ENCODE measurements at places on chromosomes 2 and 18.

- no peak for DNase-seq
These were observed 301.3 kb upstream of the SKOR2 start for GRCh38 chr18:47552783-47553182.

DNA sequence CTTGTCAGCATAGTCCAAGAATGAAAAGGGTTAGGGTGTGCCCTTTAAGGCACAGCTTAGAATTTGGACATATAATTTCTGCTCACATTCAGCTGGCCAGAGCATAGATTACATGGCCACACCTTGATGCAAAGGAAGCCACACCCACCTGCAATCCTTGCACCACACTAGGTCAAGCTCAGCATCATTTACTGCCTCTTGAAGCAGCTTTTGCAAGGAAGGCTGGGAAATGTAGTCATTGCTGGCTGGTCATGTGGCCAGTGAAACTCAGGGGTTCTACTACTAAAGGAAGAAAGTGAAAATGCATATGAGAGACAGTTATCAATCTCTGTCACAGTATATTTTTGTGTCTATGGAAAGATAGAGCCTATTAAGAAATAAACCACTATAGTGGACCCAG, 159.3 kb downstream of the GFPT1 start:
- DNase-seq, result no peak

DNA sequence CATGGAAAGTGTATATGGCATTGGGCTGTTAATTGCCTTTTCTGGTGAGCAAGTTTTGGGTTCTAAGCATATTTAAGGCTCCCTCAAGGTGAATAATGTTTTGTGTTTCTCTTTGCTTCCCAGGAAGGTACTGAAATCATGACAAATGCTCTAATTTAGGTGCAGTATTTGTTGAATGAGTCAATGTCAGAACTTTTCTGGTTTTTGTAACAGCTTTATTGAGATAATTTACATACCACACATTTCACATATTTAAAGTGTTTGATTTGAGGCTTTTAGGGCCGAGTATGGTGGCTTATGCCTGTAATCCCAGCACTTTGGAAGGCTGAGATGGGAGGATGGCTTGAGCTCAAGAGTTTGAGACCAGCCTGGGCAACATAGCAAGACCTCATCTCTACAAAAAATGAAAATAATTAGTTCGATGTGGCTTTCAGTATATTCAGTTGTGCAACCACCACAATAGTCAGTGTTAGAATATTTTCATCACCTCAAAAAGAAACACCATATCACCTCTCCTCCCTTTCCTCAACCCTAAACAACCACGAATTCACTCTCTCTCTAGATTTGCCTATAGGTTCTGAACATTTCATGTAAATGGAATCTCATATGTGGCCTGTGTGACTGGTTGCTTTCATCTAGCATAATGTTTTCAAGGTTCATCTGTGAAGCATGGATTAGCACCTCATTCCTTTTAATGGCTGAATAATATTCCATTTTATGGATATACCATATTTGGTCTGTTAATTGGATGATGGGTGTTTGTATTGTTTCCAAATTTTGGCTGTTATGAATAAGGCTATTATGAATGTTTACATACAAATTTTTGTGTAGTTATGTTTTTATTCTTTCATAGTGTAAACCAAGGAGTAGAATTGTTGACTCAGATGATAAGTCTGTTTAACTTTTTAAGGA, 54.9 kb downstream of the MGAT5 start:
- no peak for DNase-seq

GRCh38 chr2:199875400-199875799, 24.4 kb upstream of the FTCDNL1 start:
- DNase-seq, result no peak

- no peak for DNase-seq
These were observed 10.1 kb downstream of the TWIST2 start for GRCh38 chr2:238857959-238858358.

DNA sequence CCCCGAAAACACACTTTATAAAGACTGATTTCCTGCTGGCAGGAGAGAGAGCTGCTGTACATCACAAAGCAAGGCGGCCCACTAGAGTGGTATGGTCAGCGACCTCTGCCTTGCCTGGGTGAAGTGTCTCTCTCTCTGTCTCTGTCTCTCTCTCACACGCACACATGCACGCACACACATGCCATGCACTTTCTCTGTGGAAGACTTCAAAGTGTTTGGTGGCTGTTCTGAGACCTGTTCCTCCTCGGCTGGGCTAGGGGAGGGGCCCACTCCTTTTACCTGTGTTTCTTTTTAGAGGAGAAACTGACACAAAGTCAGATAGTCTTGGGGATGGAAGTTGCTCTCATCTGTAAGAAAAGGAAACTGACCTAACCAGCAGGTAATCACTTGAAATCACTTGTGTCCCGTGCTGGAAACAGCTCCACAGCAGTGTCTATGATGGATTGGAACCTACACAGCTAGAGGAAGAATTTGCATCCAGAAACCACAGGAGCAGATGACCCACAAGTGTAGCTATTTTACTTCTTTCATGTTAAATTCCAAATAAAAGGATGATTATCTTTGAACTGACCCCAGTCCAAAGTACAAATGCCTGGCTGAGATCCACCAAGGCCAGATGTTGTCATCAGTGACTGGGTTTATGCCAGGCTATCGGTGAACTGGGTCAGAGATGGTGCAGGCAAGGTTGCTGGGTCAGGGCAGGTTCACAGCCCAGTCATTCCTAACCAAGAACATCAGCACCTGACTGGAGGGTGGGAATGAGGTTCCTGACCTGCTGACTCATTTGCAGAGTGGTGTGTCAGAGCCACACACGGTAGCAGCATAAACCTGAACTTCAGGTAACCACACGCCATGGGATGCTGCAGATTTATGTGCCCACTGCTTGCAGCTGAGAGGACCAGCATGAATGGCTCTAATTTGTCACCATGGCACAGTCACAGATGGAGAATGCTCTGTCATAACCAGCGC, 63.0 kb downstream of the NPAS2 start:
- no peak for DNase-seq

- no peak for DNase-seq
These were observed 19.7 kb downstream of the DARS1 start for GRCh38 chr2:135965756-135966155.

DNA sequence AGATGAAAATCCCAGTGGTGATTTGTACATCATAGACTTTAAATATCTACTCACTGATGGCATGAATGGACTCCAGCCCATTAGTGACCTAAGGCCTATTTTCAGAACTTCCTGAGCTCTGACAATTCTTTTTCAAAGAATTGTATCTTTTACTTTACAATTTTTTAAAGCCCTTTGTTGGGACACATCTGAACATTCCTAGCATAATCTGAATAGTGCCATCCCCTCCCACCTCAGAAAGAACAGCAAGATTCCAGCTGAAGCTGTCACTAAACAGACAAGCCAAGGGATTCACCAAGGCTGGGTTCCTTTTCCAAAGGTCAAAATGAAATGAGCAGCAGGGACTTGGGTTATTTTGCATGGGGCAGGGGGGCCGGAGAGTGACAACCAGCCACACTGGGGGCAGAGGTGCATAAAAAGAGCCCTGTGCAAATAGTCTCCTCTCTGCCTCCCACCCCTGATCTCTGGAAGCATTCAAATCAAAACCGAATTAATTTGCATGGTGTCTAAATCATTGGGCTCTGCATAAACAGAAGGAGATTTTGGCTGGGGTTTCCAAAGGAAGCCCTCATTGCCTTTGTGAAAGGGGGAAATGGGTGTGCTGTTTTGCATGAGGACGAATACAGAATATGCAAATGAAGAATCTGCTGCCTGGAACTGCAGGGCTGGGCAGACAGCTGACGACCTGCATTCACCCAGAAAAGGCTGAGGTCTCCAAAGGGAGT, 17.2 kb downstream of the EPHA4 start:
- DNase-seq, result no peak

DNA sequence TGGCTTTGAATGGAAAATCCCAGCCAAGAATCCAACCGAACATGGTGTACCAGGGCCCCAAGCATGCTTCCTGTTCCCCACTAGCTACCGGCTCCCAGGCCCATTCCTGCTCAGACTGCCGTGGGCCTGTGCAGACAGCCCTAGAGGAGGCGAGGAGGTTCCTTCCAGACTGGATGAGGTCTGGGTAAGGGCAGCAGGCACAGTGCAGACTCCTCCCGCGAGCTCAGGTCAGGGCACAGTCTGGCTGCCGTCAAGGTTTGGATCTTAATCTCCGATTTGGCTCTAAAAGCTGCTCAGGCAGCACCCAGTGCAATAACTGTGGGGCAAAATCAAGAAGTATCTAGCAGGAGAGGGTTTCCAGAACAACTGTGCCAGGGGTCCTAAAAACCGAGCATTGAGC, 19.3 kb upstream of the TTR start:
- DNase-seq, result no peak

- DNase-seq, result no peak
These were observed 195.1 kb upstream of the LRP1B start for GRCh38 chr2:142325870-142326269.

GRCh38 chr2:210440206-210440605, 36.4 kb downstream of the LANCL1 start:
- no peak for DNase-seq

- DNase-seq, result no peak
These were observed 16.2 kb upstream of the RHOB start for GRCh38 chr2:20430461-20431300.

GRCh38 chr2:59182249-59182648, 941.1 kb upstream of the FANCL start:
- no peak for DNase-seq

- no peak for DNase-seq
These were observed 10.2 kb upstream of the ALPP start for GRCh38 chr2:232368311-232368731.
